Stimulated activated CD8-positive, alpha-beta memory T cell treated with anti-CD3 and anti-CD28 coated beads, Interleukin-7, amount 100 ng/mL, for 48 hours (primary cell): ENCODE measurements at places on chromosomes 5 and 9.

GRCh38 chr9:116147821-116148220, 5.8 kb upstream of the PAPPA start:
- no peak for DNase-seq

- no peak for DNase-seq
Measured at GRCh38 chr9:21690561-21690960, 111.9 kb upstream of the MTAP start.

- no peak for DNase-seq
Measured at GRCh38 chr9:98598861-98599260, 109.9 kb downstream of the GABBR2 start.

DNA sequence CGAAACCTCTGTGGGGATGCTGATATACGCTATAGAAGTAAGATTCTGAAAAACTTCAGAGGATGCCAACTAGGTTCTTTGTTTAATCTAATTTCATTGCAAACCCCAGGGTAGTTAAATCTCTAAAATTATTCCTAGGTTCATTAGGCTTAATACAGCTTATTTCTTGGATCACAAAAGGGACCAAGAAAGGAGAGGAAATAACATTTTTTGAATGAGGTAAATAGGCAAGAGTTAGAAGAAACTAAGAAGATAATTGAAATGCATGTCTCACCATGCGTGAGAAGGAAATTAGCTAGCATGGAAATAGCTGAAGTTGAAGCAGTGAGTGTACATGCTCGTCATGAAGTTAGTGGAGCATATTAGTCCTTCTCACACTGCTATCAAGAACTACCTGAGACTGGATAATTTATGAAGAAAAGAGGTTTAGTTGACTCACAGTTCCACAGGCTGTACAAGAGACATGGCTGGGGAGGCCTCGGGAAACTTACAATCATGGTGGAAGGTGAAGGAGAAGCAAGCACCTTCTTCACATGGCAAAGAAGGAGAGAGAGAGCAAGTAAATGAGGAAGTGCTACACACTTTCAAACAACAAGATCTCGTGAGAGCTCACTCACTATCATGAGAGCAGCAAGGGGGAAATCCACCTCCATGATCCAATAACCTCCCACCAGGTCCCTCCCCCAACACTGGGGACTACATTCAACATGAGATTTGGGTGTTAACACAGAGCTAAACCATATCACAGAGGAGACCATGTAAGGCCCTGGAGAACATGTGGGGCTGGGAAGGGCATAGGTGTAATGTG, 125.1 kb upstream of the OSMR start:
- DNase-seq = no peak

DNA sequence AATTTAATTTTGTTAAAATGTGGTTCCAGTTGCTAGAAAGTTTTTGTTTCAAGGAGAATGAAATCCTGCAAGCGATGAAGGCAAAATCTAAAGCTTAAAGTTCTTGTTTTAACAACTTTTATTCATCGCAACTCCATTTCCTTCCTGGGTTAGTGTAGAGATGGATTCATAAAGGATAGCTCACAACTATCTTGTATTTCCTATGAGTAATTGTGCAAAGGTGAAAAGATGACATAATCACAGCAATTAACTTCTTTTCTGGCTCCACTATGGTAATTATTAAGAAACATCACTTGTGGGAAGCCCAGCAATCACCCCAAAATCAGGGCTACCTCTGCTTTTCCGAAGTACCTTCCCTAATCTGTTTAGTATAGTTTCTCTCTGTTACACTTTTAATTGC, 80.8 kb upstream of the SEMA6A start:
- no peak for DNase-seq

DNA sequence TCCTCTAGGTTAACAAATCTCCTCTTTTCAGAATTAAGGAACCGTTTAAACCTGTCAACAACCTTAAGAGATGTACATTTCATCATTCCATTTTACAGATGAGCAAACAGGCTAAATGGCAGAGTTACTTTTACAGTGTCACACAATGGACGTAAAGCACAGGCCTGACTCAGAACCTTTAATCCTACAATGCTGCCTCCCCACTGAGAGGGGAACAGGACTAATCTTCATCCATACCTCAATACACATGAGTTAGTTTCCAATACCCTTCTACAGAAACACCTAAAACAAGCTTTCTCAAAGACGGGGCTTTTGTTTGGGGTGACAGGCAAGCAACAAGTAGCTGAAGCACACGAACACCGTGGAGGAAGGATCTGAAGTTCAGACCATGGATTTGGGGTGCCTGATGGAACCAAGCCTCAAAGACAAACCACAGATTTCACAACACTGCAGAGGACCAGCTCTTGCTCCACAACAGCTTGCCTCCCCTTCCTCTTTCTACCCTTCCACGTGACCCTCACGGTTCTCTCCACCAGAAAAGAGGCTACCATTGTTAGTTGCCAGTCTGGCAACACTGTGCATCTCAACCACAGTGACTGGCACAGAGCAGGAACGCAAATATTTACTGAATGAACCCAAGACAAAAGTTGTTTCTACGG, 1.8 kb downstream of the RNF130 start:
- DNase-seq = no peak

- no peak for DNase-seq
Measured at GRCh38 chr9:91963711-91964240, 13.7 kb upstream of the ROR2 start.

DNA sequence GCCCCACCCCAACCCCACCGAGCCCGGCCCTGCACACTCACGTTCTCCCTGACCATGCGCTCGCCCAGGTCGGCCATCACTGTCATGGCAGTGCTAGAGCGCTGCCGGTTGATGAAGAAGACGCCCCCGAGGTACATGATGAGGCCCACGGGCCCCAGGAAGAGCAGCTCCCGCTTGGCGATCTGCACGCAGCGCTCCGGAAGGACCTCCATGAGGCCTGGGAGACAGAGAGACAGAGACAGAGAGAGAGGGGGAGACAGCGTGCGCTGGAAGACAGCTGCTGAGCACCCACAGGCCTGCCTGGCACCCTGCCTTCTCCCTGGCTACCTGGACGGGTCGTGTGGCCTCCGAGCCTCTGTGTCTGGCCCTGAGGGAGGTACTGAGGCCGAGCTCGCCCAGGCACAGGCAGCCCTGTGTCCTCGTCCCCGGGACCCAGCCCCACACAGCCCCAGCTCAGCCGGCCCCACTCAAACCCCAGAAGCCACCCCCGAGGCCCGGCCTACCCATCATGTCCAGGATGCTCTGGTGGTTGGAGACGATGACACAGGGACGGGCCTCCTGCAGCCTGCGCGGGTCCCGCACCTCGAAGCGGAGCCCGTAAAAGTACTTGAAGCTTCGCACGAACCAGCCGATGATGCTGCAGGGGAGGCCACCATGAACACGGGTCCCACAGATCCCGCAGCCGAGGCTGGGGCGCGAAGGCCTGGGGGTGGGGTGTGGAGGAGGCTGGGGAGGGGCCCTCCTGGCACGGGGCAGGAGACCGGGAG, 10.2 kb downstream of the AGPAT2 start:
- DNase-seq = no peak

- DNase-seq = no peak
Measured at GRCh38 chr9:120242116-120242811, 337.7 kb downstream of the CDK5RAP2 start.

- peak; percentile 38 for DNase-seq
Measured at GRCh38 chr9:75088646-75089372, 495 bp downstream of the OSTF1 start.

DNA sequence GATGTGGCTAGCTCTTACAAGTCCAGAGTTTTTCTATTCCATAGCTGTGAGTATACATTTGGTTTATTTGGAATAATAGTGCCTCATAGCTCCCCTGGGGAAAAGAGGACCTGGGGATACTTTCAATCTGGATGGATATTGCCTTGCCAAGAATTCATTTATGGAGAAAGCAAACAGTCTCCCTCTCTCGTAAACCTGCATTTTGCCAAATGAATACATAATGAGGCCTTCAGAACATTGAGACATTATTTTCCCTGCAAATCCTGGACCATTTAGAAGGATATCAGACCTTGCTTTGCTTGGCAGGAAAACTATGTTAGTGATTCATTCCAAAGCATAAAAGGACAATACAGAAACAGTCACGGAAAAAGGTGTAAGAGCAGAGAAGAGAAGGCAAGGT, 569.6 kb upstream of the BRINP1 start:
- no peak for DNase-seq

- DNase-seq = no peak
Measured at GRCh38 chr9:90853945-90854344, 52.3 kb downstream of the SYK start.

DNA sequence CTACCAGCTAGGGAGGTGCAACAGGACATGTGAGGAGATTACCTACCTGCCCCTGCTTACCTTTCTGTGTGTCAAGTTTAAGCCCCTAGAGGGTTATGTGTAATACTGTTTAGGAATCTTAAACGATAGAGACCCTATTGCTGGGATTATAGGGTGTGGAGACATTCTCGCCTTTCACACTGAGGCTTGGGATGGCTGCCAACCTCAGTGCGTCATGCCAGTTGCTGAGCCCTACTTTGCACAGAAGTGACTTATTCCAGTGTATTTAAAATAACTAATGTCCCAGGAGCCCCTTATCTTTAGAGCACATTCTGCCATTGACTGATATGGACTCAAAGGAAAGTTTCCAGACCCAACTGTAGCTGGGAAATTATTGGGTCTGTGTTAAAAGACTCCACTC, 76.6 kb upstream of the XPA start:
- DNase-seq = no peak

GRCh38 chr5:124789104-124789605, 42.7 kb upstream of the ZNF608 start:
- no peak for DNase-seq

GRCh38 chr9:133120501-133121197, 391 bp downstream of the RALGDS start:
- no peak for DNase-seq

DNA sequence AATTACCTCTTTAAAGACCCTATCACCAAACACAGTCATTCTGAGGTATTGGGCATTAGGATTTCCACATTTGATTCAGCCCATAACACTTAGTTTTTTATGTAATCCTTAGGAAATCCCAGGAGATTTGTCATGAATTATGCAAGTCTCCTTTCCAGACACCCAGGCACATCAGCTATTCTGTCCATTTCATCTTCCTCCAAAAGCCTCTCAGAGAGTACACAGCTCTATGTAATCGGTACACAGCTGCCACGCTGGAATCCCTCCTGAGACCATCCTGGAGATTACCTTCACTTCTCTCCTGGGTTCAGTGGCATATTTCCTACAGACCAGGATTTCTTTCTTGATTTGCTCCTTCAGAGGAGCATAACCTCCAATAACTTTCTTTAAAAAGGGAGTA, 2309.8 kb upstream of the WWC1 start:
- DNase-seq = no peak

DNA sequence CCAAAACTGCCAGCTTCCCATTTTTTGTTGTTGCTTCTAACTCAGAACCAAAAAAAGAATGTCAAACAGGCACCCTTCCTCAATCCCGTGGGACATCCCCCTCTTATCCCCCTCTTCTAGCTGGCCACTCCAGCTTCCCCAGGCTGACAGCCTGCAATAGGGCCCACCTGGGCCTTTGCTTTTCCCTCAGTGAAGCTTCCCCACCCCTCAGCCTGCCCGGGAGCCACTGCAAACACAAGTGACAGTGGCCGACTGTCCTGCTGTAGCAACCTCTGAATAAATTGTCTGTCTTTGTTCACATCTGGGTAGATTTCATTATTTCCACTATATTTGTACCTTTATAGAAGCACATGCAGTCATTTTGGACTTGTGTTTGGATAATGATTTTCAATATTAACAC, 245.3 kb downstream of the GADD45G start:
- no peak for DNase-seq

DNA sequence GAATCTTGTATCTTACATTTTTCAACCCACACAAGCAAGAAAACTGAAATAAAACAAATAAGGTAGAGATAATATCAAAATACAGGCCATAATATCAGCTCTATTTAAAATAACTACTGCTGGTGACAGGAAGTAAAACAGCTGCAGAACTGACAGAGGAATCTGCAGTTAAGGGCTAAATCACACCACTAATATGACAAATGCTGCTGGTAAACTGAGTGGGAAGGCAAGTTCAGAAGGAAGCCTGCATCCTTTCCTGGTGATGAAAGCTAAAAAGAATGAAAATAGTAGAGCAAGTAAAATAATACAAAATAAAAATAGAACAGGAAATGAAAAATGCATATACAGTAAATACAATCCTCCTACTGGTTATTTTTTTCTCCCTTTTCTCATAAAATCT, 1293.7 kb upstream of the C9orf72 start:
- no peak for DNase-seq

DNA sequence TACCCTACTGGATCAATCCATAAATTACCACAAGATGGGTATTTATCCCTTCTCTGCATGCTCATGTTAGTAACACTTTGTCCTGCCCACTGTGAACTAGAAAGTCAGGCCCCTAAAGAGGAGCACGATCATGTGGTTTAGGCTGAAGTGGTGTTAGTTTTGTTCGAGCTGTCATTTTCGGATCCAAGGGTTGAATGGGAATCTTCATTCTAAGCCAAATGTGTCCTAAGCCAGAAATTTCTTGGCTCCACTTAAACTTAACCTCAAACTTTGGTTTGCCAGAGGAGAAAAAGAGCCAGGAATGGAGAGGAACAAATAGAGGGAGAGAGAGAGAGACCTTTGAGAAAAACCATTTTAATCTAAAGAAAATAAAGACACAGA, 837.7 kb upstream of the ZNF608 start:
- DNase-seq = no peak

DNA sequence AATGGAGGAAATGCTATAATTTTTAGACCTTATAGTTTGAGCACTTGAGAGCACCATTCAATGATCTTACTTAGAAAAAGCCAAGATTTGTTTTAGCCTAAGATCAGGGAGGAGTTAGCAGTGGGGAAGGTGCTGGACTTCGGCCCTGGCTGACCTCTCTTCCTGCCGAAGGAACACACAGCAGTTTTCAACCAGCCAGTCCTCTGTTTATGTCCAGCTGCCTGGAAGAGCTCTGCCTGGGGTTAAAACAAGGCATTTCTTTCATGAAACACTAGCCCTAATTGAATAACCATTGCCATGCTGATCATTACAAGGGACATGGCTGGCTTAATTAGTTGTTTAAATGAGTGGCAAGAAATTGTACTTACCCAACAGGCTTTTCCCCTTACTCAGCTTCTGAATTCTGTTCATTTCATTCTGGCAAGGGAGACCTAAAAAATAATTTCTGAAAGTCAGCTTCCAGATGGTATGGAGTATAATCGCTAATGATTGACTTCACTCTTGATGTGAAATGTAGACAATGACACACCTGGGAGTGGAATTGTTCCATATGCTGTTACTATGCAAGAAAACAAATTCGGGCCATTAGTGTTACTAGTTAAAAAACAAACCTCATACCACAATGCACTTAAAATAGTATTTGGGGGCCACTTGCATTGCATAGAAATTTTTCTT, 514.2 kb downstream of the SPOCK1 start:
- no peak for DNase-seq
